Midbrain (tissue), 1 donor: ENCODE measurements at places on chromosomes 1 and 21.
A peak's percentile ranks its signal among the peaks of the same experiment; 100 is the strongest.

DNA sequence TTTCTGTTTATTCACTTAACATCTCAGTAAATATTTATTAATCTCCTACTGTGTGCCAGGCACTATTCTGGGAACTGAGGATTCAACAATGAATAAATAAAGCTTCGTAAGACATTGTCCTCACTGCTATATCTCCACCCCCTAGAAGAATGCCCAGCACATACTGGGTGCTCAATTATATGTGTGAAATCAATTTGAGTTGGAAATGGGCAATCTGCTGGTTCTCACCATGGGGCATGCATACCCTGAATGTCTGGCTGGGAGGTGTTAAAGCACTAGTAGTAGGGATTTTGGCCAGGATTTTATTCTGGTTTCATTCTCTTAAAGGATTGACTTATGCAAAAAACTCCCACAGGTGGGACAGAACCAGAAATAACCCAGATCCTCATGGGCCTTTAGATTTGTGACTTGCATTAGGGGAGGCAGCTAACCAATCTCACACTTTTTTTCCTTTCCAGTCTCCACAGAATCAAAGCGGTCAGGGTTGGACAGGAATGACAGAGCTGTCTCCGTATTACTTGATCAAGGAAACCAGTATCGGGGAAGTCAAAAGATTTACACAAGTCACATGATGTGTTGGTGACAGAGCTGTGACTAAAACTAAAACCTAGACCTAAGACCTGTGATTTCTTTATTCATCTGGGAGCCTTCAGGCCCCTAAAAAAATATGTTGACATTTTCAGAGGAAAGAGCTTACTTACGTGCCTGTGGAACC, 12.8 kb downstream of the GFI1 start:
- no peak for DNase-seq

DNA sequence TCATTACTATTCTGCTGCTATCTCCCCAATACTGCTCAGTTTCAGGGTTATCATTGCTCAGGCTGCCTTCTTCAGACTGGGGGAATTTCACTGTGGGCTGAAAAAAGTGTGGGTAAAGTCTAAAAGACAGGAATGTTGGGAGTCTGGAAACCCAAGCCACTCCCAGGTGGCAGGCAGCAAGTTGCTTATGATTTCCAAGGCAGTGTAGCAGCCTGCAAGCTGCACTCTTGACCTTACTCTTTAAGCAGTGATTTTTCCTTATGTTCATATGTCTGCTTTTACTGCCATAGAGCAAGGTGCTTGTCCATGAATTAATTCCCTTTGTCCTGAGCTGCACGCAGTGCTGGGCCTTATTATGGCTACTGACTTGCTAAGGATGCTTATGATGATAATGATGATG, 53.1 kb downstream of the PHC2 start:
- DNase-seq: no peak

GRCh38 chr1:104468282-104468681, 718.6 kb downstream of the AMY1C start:
- no peak for DNase-seq

DNA sequence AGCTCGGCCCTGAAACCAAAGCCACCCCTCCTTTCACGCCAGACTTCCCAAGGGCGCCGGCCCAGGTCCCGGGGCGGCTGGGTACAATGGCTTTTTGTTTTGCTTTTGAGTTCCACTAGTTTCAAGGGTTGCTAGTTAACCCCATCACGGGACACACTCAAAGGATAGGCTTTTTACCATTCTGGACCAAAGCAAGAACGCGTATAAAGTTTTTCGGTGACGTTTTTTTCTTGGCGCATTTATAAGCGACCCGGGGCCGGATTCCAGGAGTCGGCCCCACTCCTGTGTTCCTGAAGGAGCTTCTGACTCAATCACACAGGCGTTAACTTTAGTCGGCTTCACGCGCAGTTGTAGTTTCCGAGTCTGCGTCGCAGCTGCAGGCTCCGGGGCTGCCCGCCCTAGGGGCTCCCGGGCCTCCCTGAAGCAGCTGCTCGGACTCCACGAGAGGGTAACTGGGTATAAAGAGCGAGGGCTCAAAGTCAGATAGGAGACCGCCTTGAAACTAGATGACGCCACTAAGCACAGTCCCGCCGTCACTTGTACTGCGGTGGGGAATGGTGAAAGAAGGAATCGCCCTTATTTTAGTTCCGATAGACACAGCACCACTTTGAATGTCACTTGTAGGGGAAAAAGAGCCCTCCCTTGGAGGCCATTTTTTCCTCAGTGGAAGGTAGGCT, 707 bp upstream of the KLHL21 start:
- DNase-seq: peak; percentile 93

GRCh38 chr1:172653015-172653709, 5.7 kb upstream of the FASLG start:
- no peak for DNase-seq

DNA sequence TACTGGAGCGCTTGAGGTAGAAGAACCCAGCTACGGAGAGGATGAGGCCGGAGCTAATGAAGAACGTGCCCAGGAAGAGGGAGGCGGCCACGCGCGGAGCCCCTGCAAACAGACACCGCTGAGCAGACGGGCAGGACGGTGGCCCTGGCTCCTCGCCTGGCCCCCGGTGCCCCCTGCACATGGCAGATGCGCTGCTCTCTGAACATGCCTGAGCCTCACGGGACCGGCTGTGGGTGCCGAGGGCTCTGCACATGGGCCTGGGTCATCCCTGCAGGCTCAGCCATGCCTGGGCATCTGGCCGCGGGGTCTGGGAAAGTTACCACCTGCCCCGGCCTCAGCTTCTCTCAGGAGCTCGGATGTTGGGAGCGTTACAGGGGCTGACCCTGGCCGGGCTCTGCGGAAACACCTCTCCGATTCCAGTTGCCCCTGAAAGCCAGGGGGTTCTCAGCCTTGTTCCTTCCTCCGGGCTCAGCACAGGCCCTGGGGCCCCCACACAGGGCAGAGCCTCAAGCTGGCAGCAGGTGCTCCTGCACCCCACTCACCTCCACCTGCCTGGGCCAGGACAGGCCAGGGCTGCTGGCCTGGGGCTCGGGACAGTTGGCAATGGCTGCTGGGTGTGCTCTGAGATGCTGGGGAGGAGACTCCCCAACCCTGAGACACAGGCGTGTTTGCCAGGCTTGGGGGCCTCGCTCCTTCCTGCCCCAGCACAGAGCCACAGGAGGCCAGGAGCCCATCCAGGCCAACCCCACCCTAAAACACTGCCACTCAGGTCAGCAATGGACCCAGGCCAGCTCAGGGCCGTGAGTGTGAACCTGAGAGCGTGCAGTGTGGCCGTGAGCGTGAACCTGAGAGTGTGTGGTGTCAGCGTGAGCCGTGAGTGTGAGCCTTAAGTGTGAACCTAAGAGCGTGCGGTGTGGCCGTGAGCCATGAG, 12.1 kb upstream of the RNF223 start:
- DNase-seq: no peak

DNA sequence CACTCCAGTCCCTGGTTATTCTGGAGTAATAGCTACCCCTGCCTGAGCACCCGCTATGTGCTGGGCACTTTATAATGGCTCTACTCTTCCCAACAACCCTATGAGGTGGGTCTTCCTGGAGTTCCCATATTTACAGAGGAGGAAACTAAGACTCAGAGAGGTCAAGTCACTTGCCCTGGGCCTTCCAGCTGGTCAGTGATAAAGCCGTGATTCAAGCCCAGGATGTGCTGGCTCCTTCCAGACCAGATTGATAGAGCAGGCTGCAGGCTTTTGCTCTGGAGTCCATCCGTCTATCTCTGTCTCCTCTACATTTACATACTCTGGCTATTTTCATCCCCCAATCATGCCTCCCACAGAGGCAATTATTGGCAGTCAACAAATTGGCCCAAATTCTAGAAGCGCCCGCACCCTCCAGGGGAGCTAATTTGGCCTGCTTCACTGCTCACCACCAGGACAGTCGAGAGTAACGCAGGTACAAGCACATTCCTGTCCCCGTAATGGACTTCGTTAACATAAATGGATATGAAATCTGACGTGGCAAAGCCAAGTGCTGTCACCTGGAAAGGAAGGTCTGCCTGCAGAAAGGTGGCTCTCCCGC, 39.8 kb upstream of the SELENON start:
- no peak for DNase-seq

- peak; percentile 0 for DNase-seq
These were observed 163.2 kb downstream of the SNX7 start for GRCh38 chr1:98824736-98825135.
